ENCODE measurements at places on chromosomes 7 and 10. TPM values are rescaled to one million over a fixed set of nuclear protein-coding genes. Genes with fewer than 3 reads are reported as not detected.

DNA sequence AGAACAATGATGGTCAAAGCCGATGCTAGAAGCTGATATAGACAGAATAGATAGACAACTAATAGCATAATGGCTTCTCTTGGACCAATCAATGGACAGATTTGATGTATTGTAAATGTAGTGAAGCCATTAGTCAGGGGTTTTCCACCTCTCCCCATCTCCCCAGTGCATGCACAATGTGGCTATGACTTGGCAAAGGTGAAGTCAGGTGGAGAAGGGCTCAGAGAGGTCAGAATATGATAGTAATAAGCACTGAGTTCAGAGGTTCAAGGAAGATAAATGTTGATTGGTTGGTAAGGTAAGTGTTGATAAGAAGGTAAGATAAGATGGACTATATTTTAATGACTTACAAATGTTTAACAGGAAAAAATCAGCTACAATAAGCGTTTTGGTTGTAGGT lies 28.5 kb downstream of the BLNK start:
- no peak for DNase-seq

DNA sequence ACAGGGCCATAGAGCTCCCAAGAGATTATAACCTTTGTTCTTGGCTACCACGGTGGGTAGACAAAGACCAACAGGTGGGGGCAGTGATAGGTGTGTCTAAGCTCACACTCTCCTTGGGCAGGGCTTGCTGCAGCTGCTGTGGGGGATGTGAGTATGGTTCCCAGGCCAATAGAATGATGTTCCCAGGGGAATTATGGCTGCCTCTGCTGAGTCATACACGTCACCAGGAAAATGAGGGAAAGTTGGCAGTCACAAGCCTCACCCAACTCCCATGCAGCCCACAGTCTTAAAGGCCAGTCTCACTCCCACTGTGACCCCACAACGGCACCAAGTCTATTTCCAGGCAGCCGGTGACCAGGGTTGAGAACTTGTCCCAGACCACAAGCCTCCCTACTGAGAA lies 453.4 kb upstream of the PODXL start:
- no peak for DNase-seq

DNA sequence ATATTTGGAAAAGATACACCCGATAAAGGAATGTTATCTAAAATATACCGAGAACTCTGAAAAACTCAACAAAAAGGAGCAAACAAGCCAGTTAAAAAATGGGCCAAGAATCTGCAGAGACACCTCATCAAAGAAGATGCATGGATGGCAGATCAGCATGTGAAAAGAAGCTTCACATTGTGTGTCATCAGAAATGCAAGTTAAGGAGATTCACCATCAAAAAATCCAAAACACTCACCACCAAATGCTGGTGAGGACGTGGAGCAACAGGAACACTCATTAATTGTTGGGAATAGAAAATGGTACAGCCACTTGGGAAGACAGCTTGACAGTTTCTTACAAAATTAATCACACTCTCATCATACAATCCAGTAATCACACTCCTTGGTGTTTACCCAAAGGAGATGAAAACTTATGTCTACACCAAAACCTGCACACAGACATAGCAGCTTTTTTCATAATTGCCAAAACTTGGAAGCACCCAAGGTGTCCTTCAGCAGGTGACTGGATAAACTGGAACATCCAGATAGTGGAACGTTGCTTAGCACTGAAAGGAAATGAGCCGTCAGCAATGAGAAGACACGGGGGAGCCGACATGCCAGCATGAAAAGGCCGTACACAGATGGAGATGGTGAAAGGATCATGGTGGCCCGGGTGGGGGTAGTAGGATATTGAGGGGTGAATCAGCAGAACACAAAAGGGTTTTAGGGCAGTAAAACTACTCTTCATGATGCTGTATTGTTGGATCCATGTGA lies 27.9 kb upstream of the PWWP2B start:
- DNase-seq = no peak

The MOGAT3 gene
- not detected for polyA plus RNA-seq

The ST8SIA6 gene
- 0.20 TPM for polyA plus RNA-seq

The POT1 gene
- polyA plus RNA-seq = 23.8 TPM

The ABCB4 gene
- not detected for polyA plus RNA-seq
